ENCODE measurements at places on chromosomes 2 and 18.

DNA sequence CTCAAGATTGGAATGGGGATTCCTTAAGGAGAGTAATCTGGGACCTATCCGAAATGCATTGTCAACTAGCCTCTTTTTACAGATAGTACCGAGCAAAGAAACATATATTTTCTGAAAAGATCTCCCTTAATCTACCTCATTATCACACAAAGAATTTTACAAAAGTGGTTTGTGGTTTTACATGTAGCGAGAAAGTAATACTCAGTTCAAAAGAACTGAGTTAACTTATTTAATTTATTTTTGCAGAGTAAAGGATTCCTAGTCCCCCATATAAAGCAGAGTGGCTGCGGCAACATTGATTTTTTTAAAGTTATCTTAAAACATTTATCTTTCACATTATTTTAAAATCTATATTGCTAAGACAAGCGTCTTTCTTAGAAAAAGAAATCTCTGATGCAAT lies 15.9 kb upstream of the SOS1 start:
- no peak for DNase-seq

DNA sequence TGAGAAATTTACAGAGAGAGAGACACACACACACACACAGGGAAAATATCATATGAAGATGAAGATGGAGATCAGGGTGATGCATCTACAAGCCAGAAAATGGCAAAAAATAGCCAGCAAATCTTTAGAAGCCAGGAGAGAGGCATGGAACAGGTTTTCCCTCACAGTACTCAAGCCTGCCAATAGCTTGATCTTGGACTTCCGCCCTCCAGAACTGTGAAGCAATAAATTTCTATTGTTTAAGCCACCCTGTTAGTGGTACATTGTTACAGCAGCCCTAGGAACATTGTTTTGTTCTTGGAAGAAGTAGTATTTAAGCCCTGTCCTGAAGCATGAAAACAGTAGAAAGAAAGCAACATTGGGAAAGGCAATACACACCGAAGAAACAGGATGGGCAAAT lies 292.0 kb upstream of the LRP1B start:
- no peak for DNase-seq

- no peak for DNase-seq
These were observed 11.3 kb downstream of the LCT start for GRCh38 chr2:135825550-135826176.

- DNase-seq, result no peak
These were observed 18.4 kb downstream of the HDAC4 start for GRCh38 chr2:239382384-239382880.

Measured in stimulated activated CD8-positive, alpha-beta memory T cell treated with anti-CD3 and anti-CD28 coated beads, Interleukin-7, amount 100 ng/mL, for 48 hours (primary cell).